NCI-H187 (cell line): ENCODE measurements at places on chromosomes 4 and X.

GRCh38 chr4:8355306-8355705 is 85.2 kb downstream of the ACOX3 start:
- DNase-seq, result no peak

- DNase-seq, result peak; percentile 86
These were observed 555.6 kb downstream of the PPARGC1A start for GRCh38 chr4:23333946-23334878.

DNA sequence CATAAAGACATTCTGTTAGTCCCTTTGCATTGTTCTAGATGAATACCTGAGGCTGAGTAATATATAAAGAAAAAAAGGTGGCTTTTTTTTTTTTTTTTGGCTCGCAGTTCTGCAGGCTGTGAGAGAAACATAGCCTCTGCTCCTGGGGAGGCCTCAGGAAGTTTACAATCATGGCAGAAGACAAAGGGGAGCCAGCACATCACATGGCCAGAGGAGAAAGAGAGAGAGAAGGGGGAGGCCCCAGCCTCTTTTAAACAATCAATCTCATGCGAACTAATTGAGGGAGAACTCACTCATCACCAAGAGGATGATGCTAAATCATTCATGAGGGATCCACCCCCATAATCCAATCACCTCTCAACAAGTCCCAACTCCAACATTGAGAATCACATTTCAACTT is 364.0 kb upstream of the EPHA5 start:
- DNase-seq, result no peak

DNA sequence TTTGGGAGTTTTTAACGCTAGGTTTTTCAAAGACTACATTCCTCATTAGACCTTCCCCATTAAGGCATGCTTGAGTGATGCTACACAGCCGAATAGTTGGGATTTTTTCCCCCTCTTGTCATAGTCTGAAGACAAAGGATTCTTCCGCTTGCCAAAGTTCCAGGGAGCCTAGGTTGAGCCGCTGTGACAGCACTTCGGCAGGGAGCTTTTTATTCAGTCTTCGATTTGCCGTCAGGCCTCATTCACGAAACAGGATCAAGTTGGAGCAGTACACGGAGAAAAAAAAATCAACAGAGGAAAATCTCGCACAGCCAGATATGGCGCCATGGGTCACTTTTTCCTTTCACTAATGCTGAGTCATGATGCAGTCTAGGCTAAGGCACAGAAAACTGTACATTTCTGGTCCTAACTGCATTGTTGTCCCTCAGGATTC is 24.3 kb downstream of the SHROOM3 start:
- no peak for DNase-seq

- no peak for DNase-seq
These were observed 27.1 kb downstream of the FHIP1A start for GRCh38 chr4:151436093-151436518.

DNA sequence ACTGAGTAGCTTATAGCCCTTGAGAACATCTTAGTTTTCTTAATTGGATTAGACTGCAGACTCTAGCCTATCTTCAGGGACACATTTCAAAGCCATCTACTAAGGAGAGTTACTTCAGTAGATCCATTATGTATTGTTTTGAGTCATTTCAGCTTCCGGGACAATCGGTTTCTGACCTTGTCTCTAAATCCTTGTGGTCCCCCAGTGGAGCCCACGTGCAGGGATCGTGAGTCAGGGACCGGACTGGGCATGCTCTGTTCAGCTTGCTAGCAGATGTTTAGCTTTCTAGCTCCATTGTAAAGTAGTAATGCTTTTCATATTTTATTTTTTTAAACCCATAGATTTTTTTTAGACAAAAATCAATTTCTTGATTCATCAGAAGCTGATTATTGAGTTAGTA is 211.9 kb upstream of the PRPS2 start:
- DNase-seq, result no peak

DNA sequence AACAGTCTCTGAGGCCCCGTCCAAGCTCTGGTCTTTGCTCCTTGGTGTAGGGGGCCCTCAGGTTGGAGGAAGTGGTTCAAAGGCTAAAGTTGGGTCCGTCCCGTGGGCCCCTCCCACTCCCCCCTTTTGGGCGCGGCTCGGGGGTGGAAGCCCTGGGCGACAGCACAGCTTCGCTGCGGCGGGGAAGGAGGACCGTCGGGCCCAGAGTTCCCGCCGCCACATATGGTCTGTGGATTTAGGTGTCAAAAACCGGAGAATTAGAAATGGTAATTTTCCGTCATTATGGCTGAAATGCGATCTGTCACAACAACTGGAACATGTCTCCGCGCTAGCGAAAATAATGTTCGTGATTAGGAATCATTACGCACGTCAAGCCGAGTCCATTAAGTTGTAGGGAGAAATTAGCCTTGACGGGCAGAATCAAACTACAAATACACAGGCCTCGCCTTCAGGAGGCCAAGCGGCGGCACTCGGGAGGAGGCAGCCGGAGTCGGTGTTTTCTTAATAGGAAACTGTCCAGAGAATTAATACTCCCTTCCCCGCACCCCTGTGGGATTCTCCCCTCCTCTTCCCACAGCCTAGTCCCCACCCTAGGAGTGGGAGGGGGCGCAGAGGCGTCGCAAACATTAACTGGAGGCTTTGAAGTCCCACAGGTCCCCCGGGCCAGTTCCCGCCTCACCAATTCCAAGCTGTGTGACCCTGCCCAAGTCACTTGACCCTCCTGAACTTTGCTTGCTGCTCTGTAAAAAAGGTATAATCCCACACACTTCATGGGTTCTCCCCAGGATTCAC is 15.0 kb downstream of the NKX3-2 start:
- no peak for DNase-seq

DNA sequence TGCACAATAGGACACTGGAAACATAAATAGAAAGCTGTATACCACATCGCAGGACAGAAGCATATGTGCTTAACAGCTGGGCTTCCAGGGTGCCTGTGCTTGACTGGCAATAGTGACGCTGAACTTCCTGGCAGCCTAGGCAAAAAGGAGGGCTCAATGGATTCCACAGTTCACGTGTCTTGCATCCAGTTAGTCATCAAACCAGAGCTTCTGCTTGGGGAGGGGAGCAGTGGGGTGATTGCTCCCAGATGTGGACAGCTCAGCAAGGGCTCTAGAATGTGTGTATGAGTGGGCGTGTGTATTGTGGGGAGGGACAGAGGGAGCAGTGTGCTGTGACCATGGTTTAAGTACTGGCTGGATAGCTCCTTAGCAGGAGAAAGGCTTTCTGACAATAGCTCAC is 2.3 kb downstream of the PRRG3 start:
- no peak for DNase-seq

- no peak for DNase-seq
These were observed 254.1 kb downstream of the FBXW7 start for GRCh38 chr4:152281822-152282221.

DNA sequence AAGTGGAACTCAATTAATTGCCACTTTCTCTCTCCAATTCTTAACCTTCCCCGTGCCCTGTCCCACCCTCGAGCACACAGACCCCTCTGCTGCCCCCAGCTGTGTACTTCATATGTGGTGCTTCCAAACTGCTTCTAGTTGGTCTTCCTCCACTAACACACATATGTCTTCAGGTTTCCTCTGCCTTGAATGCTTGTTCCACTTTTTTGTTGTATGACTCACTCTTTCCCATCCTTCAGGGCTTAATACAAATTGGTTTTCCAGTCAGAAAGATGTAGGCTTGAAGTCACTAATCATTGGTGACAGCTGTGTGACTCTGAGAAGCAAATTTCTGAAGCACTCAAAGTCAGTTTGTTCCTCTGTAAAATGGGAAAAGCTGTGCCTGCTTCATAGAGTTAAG is 30.6 kb downstream of the TRIM2 start:
- no peak for DNase-seq

DNA sequence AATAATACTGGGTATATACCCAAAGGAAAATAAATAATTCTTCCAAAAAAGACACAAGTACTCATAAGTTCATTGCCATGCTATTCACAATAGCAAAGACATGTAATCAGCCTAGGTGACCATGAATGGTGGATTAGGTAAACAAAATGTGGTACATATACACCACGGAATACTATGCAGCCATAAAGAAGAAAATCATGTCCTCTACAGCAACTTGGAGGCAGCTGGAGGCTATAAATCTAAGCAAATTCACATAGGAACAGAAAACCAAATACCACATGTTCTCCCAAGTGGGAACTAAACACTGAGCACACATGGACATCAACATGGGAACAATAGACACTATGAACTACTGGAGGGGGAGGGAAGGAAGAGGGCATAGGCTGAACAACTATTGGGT is 146.2 kb downstream of the ATRX start:
- no peak for DNase-seq

GRCh38 chr4:158856852-158857251 is 88.0 kb downstream of the FNIP2 start:
- DNase-seq, result no peak

DNA sequence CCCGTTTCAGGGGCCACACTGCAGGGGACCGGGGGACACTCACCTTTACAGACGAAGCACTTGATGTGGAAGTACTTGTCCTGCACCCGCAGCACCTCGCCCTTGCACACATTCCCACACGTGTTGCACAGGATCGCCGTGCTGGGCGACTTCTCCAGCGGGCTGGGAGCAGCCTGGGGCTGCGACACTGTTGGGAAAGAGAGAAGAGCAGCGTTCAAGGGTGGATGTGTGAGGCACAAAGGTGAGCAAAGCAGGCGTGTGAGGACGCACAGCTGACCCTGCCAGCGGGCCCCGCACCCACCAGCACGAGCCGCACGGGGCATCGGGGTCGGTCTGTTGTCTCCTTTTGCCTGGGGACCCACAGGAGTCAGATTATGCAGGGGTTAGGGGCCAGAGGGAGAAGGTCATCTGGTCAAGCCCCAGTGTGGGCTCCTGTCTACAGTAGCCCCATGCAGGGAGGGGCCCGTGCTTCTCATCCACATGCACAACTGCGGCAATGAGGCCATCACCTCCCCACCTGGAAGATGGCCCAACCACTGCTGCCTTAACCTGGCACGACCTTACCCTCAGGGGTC is 52.1 kb downstream of the ABLIM2 start:
- no peak for DNase-seq

DNA sequence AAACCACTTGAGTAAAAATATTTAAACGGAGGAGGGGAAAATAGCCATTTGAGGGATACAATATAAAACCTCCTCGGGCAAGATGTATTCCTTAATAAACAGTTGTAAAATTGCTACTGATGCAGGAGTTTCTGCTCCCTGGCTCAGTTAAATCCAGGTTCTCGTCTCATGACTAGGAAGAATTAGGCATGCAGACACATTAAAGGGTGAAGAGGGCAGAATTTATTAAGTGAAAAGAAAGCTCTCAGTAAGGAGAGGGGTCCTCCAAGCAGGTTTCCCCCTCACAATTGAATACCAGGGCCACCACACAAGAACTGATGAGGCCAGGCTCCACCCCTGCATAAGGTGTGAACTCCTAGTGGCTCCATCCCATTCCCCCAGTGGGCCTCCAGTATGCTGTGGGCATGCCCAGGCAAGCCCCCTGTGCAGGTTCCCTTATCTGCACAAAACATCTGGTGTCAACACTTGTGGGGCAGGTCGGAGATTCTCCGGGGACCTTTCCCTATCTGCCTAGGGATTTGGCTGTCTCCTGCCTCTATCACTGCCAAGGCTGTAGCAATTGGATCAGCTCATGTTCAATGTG is 80.4 kb downstream of the HS6ST2 start:
- DNase-seq, result no peak

DNA sequence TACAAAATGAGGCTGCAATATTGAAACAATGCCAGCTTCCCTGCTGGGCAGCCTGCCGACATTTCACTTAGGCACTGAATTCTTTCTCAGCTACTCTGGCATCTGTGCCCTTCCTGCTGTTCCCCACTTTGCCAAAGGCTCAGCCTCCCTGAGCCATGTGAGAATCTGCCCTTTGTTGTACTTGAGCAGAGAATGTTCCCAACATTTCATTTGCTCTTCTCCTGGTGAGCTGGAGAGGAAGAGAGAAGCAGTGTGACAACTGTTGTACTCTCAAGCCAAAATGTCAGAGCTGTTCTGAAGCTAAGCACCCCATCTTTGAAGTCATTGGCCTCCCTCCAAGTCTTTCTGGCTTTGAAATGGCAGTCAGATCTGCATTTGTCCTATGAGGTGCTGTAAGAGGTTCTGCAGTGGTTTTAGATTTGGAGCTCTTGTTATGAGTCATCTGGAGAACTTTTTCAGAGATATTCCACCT is 32.5 kb downstream of the LANCL3 start:
- no peak for DNase-seq

DNA sequence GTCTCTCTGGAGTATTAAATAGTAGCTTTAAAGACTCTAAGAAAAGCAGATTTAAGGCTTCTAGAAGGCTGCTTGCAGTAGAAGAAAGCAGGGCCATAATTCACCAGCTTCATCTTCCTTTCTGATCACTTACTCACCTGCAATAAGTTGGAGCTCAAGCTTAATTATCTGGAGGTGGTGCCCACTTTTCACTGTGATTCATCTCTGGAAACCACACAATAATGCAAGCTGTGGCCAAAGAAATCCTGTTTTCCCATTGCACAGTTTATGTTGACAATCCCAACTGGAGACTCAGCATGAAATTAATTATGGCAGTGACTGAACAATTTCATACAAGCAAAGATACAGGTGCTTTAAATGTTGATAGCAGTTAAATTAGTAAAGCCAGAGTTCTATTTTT is 14.7 kb downstream of the CWH43 start:
- DNase-seq, result no peak

GRCh38 chrX:50779694-50780093 is 34.3 kb downstream of the SHROOM4 start:
- DNase-seq, result no peak

GRCh38 chr4:189185810-189186432 is 754.8 kb upstream of the FRG1 start:
- no peak for DNase-seq

DNA sequence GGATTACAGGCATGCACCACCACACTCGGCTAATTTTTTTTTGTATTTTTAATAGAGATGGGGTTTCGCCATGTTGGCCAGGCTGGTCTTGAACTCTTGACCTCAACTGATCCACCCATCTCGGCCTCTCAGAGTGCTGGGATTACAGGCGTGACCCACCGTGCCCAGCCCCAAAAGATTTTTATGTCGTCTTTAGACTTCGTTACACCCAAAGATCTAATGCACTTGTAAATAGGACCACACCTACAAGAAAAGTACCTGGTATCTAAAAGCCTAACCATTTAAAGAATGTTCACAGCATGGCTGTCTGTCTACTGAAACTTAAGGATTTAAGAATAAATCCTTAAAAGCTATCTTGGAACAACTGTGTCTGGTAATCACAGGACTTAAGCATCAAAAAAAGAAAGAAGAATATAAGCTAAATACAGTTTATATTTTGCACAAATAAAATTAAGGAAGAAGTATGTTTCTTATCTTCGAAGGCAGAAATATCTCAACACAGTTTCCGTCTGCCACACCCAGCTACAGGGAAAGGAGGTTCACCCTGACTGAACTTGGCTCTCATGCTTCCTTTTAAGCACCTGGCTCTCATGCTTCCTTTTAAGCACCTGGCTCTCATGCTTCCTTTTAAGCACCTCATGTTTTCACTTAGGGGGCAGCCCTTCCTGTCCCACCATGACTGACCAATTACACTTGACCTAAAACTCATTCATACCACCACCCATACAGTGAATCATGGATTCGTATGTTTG is 92.0 kb upstream of the STS start:
- no peak for DNase-seq

DNA sequence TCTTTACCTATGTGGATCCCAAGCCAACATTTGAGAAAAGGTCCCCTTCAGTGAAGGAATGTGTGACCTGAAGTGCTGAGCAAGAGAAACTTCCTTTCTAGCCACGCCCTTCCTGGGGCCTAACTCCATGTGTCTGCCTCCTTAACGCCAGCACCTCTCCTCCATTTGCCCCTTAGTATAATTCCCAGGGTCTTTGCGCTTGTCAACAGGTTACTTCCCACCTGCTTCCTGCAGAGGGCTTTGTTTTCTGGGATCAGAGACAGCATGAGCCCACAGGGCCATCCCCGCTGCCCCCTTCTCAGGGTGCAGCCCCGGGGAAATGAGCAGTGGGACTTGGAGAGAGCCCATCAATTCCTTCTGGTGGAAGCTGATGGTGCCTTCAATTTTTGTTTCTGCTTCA is 45.9 kb upstream of the DRD5 start:
- DNase-seq, result no peak
